Activated naive CD4-positive, alpha-beta T cell treated with anti-CD3 and anti-CD28 coated beads, Interleukin-2, amount 50 U/mL, for 16 hours (primary cell): ENCODE measurements at places on chromosomes 6 and 20.

- DNase-seq: peak; percentile 42
Measured at GRCh38 chr6:90103056-90103800, 193.4 kb downstream of the BACH2 start.

- DNase-seq: no peak
Measured at GRCh38 chr20:2162823-2163166, 61.2 kb downstream of the STK35 start.

DNA sequence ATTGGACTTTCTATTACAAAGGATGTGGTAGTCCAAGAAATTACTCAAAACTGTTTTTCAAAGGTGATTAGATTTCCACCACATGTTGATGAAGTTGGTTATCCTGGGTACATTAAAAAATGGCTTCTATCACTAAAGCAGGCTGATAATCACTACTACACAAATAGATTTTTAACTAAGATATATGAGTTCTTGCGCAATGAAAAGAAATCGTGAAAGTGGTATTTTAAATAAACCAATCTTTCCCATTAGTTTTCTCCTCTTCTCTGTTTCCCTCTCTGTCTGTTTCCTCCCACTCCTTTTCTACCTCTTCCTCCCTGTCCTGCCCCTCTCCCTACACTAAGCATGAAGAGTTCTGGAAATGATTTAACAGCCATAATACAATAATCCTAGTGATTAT lies 487.9 kb upstream of the CITED2 start:
- DNase-seq: no peak

GRCh38 chr20:56665806-56666205 lies 36.7 kb downstream of the TFAP2C start:
- no peak for DNase-seq

DNA sequence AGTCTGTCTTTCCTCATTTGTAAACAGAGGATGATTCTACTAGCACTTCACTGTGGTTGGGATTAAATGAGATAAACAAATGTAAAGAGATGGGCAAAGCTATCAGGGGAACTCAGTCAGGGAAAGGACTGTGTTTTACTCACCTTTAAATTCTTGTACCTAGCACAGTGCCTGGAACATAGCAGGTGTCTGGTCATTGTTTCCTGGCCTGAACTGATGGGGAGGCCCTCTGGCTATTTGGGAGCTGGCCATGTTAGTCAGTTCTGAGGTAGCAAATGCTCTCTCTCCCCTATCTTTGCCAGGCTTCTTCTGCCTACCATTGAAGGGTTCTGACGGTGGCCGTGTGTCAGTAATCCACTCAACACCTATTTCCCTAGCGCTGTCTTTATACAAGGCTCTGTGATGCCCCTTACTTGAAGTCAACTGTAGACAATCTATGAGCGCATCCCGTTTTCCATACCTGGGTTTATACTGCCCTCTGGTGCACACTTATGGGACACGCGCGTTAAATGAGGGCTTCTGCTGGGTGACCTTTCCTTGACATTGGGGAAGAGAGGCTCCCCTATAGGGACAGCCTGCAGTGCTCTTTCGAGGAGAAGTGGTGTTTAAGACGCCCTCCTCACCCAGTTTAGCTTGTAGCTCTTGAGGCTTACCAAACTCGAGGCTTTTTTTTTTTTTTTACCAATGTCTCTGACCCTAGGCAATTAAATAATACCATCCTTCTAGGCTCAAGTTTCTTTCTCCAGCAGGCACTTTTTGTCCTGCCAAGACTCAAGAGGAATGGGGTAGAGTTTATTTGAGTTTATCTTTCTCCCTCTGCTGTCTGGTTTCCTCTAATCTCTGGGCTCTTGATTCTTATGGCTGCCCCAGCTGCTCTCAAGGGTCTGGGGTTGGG lies 4.0 kb upstream of the SPATS1 start:
- DNase-seq: peak; percentile 68

- no peak for DNase-seq
Measured at GRCh38 chr6:36357872-36358225, 21.2 kb upstream of the BNIP5 start.

- no peak for DNase-seq
Measured at GRCh38 chr6:43842231-43842794, 72.3 kb downstream of the VEGFA start.

DNA sequence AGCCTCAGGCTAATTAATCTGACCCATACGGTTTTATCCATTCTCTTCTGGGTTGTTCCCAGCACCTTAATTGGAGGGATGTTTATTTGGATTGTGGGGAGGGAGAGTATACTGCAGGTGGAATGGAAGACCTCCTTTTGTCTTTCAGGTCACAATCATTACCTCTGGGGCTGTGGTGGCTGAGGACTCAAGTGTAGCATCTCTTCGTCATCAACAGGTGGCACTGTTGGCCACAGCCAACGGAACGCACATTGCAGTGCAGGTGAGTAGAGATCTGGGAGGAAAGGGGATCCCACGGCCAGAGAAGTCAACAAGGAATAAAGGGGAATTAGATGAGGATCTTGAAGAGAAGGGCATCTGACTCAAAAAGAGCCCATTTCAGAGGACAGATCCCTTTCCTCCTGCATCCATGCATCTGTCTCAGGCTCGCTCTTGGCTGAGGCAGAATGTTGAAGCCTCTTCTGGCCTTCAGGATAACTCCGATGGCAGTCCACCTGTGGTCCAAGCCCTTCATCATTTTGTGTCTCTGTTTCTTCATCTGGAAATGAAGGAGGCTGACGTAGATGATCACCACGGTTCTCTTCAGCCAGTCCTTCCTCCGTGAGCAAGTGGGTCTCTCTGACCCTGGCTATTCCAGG lies 3.2 kb upstream of the DEF6 start:
- DNase-seq: peak; percentile 51

- DNase-seq: no peak
Measured at GRCh38 chr6:157539900-157540752, 159.1 kb downstream of the ZDHHC14 start.

GRCh38 chr6:39995633-39996032 lies 61.4 kb upstream of the MOCS1 start:
- no peak for DNase-seq

DNA sequence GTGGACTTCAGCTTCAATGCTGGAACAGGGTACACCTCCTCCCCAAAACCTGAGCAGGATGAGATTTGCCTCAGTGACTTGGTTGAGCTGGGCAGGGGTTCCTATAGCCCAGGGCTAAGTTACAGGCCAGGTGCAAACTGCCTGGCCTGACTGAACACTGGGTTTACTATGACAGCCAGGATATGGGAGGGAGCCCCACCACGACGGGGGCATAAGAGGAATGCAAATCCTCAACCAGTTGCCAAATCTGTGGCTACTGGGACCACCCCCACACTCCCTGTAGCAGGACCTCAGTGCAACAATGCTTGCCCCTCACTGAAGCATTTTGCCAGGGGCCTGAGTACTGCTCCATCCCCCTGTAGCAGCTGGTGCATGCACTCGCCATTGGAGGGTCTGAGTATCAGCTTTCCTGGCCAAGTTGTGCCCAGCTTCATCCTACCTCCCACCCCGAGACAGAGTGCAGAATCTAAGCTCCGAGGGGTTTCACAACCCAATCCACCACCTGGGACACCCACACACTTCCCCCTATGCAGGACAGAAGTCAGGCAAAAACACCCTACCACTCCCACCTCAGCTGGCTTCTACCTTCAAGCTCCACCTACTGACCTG lies 27.6 kb downstream of the TREML4 start:
- DNase-seq: no peak

DNA sequence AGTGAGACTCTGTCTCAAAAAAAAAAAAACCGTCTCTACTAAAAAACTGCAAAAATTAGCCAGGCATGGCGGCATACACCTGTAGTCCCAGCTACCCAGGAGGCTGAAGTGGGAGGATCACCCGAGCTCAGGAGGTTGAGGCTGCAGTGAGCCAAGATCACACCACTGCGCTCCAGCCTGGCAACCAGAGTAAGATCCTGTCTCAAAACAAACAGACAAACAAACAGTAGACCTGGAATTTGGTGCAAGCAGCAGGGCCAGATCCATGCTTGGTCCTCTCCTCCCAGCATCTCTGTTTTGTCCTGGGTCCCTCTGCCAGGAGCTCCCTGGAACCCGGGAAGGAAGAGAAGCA lies 11.6 kb downstream of the RIPOR3 start:
- DNase-seq: no peak

- no peak for DNase-seq
Measured at GRCh38 chr20:34987288-34988190, 31.9 kb downstream of the MYH7B start.

DNA sequence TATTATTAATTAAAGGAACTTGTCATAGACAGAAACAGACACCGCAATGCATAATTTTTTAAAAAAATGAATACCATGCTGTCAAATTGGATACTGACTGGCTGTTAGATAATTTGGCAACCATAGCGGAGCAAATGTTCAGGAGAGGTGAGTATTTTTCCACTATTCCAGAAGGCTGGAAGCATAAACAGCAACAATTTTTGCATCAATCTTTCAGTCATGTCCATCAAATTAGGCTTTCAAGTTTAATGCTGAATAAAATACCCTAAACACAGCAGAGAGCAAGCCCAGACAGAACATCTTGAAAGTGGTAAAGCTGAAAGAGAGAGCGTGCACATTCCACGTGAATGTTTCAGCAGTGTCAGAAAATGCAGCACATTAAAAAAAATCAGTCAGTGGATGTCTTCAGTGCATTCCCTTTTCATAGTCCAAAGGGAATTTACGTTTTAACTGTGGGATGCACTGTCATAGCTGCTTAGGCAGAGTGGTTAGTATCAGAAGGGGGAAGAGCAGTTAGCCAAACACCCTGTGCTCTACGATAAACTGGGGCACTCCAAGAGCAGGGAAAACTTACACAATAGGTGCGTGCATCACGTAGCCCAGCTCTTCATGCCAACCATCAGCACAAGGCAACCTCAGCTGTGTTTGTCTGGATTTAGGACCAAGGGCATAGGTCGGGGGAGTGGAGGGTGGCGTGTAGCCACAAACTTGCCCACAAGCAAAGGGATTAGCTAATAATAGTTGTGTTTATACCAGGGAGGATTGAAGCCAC lies 116.2 kb upstream of the STMND1 start:
- no peak for DNase-seq

- DNase-seq: no peak
Measured at GRCh38 chr6:21281366-21281765, 312.2 kb upstream of the SOX4 start.

- no peak for DNase-seq
Measured at GRCh38 chr6:147055821-147056392, 148.3 kb upstream of the STXBP5 start.

GRCh38 chr20:33971147-33971975 lies 22.4 kb upstream of the RALY start:
- no peak for DNase-seq

DNA sequence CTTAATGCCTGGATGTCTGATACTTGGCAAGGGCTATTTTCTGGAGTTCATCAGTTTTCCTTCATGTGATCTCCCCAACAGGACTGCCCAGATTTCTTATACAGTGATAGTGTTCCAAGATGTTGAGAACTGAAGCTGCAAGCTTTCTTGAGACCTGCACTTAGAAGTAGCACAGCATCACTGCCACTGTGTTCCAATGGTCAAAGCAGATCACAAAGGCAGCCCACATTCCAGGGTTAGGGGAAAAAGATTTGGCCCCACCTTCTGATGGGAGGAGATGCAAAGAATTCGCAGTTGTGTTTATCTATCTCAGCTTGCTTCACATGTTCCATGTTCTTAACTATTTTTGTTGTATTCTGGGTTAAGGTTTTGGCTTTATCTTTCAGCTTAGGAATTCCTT lies 78.2 kb downstream of the GPX5 start:
- no peak for DNase-seq

DNA sequence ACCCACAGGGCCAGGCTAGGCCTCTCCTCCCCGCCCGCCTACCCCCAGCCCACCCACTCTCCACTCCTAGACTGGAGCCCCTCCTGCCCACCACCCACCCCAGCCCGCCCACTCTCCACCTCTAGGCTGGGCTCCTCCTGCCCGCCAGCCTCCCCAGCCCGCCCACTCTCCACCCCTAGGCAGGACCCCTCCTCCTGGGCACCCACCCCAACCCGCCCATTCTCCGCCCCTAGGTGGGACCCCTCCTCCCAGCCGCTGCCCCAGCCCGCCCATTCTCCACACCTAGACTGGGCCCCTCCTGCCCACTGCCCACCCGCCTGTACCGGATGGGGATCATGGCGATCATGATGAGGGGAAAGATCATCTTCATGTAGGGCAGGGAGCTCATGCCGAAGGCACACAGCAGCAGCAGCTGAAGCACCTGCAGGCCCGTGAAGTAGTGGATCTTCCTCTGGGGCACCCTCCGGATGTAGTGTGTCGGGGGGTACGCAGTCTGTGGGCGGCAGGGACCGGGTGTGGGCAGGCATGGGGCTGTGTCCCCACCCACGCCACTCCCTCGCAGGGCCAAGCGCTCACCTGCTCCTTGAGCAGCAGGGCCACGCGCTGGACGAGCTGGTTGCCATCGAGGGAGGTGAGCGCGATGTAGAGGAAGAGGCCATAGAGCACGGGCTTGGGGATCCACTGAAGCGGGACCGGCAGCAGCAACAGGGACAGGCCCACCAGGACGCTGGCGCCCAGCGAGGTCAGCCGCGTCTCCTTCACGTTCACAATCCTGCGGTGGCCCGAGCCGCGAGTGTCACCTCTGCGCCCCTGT lies 10.8 kb downstream of the SLC4A11 start:
- DNase-seq: no peak

DNA sequence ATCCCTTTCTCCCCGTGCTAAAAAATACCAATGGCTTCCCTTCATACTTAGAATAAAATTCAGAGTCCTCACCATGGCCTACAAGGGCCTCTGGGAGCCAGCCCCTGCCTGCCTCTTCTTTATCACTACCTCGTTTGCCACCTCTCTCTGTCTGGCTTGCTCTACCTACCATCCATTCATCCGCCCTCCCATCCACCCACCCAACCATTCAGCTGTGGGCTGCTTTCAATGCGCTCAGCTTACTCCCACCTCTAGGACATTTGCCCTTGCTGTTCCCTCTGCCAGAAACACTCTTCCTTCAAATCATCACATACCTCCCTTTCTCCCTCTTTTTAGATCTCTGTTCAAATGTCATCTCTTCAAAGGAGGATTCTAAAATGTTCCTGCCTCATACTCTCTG lies 44.4 kb downstream of the PACSIN1 start:
- DNase-seq: no peak

- no peak for DNase-seq
Measured at GRCh38 chr20:4671015-4671414, 50.7 kb upstream of the PRND start.

GRCh38 chr6:170248111-170248805 lies 42.6 kb downstream of the DLL1 start:
- no peak for DNase-seq

- DNase-seq: no peak
Measured at GRCh38 chr6:124371974-124372475, 568.4 kb downstream of the NKAIN2 start.

- DNase-seq: no peak
Measured at GRCh38 chr6:67956352-67956751, 678.7 kb upstream of the ADGRB3 start.

DNA sequence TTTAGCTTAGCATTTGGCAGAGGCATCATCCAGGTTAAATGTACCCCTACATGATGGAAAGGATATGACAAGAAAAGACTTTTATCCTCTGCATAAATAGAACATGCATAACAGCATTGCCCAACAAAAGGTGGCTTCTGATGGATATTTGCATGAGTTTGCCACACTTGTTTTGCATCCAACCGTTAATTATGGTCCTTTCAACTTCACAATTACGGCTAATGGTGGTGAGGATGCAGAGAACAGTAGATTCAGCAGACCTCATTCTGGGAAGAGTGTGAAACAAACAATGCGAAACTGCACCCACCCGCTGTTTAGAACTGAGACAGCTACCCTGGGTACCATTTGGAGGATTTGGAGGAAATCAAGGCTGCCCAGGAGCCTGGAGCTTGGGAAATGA lies 690.9 kb upstream of the CHD6 start:
- no peak for DNase-seq

- DNase-seq: no peak
Measured at GRCh38 chr6:163940705-163941623, 526.4 kb downstream of the QKI start.

GRCh38 chr6:89011436-89011835 lies 48.0 kb upstream of the RNGTT start:
- no peak for DNase-seq
